CD4-positive, alpha-beta T cell treated with Interleukin-4 for 4 hours (primary cell): ENCODE measurements at places on chromosomes 12 and 14.
A peak's percentile ranks its signal among the peaks of the same experiment; 100 is the strongest.

DNA sequence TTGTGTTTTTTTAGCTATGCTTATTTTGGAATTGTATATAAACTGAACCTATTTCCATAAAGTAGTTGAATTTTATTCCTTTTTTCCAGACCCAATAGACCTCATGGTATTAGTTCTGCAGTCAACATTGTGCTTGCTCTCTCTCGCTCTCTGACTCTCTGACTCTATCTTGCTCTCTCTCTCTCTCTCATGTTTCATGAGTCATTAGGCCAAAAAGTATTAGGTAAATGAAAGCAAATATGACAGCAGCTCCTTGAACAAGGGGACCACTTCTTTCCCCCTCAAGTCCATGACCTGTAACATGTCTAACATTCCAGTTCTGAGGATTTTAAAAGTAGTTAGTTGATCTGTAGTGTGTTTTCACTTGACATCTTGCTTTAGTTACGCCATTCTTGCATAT is 14.0 kb upstream of the C12orf71 start:
- no peak for DNase-seq

- no peak for DNase-seq
These were observed 14.0 kb upstream of the TBX3 start for GRCh38 chr12:114697741-114698565.

- no peak for DNase-seq
These were observed 37.9 kb downstream of the FRS2 start for GRCh38 chr12:69508091-69508490.

- DNase-seq = no peak
These were observed 138.5 kb downstream of the SLC16A7 start for GRCh38 chr12:59734371-59734770.

GRCh38 chr12:80861641-80862378 is 75.9 kb downstream of the LIN7A start:
- DNase-seq = no peak

- DNase-seq = no peak
These were observed 12.8 kb upstream of the WDR20 start for GRCh38 chr14:102126807-102127455.

DNA sequence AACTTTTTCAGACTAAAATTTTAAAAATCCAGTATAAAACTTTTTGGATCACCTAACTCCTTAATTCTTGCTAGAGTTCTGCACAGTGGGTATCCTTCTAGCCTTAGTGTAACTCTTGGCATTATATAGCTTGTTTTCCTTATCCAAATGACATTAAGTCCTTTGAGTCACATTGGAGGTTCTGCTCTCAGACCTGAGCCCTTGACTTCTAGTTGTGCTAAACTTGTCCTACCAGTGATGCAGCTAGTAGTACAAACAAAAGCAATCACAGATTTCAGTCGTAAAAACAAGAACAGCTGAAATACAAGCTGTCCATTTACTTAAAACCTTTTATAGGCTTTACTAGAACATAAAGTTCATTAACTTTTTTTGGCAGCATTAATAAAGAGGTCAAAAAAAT is 10.5 kb downstream of the ZBTB1 start:
- no peak for DNase-seq

- DNase-seq = no peak
These were observed 4.5 kb downstream of the C1QL4 start for GRCh38 chr12:49332441-49332861.

DNA sequence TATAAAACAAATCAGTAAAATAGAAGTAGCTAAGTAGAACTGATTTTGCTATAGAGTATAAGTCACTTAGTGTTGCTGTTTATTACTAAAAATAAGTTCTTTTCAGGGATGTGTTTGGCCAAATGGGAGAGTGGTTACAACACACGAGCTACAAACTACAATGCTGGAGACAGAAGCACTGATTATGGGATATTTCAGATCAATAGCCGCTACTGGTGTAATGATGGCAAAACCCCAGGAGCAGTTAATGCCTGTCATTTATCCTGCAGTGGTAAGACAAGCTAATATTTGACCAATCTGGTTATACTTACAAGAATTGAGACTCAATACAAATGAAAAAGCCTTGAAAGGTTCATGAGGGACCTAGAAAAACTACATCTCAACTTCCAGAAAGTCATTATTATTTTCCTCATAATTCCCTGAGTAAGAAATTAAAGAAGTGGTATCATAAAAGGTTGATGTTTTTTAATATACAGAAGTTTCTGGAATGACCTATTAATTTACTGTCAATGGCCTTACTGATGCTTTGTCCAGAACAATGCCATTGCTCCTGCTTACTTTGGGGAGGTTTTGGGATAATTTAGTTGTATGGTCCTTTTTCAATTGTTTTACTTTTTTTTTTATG is 1.9 kb downstream of the LYZ start:
- no peak for DNase-seq

DNA sequence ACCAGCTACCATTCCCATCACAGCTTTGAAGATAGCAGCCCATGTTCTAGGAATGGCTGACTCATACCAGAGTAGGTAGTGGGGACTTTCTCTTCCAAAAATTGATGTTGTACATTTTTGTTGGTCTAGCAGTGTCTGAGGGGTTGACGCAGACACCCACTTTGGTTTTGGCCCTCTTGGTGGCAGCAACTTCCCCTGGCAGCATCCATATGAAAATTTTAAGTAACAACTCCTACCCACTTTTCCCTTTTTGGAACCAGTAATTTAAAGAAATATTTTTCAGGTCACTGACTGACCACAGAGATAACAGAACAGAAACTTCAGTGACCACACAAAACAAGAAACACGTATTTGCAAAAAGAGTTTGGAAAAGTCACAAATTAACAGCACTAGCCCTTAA is 162.0 kb upstream of the TMCC3 start:
- no peak for DNase-seq

- no peak for DNase-seq
These were observed 147.5 kb upstream of the C14orf180 start for GRCh38 chr14:104431929-104432541.

DNA sequence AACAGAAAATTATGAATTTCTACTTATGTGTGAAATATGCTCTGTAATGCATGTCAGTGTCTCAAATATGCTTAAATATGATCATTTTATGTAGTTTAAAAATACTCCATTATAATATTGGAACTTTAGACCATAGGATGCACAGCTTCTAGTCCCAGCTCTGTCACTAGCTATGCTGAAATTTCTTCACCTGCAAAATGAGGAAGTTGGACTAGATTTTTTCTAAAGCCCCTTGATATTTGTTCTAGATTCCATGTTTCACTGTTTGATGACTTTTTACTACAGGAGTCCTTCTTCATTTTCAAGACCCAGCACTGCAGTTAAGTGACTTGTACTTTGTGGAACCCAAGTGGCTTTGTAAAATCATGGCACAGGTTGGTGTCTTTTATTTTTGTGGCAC is 90.1 kb downstream of the LRRK2 start:
- no peak for DNase-seq

- no peak for DNase-seq
These were observed 29.0 kb upstream of the AMN start for GRCh38 chr14:102893452-102893851.

DNA sequence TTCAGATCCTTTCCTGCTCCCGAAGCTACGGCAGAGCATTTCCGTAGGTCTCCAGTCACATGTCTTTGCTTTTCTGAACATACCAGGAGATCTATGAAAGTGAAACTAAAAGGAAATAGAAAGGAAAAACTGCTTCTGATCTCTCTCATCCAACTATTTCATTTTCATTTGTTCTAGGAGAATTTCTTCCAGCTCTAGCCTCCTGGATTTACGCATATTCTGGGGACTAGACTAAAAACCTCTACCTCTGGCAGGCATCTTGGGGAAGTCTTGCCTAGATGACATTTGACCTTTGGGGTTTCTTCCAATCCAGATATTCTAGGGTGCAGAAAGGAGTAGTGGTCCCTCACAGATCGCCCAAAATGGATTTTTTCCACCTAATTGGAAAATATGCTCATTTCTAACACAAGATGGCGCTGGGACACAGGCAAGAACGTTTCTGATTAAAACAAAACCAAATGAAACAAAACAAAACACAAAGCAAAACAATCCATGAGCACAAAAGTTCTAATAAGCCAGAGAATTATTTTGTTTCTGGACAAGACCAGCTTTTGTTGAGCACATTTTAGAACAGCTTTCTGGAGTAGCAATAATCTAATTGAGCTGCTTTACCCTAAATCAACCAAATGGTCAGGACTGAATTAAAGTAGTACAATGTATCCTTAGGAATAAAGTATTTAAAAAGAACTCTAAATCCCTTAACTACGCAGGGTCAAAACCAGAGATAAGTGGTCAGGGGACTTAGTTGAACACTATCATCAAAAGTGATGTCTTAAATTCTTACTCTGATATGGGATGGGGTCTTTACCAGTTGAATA is 12.3 kb upstream of the PARP11 start:
- DNase-seq = peak; percentile 78

GRCh38 chr14:79480212-79480611 is 731.1 kb downstream of the DIO2 start:
- no peak for DNase-seq

DNA sequence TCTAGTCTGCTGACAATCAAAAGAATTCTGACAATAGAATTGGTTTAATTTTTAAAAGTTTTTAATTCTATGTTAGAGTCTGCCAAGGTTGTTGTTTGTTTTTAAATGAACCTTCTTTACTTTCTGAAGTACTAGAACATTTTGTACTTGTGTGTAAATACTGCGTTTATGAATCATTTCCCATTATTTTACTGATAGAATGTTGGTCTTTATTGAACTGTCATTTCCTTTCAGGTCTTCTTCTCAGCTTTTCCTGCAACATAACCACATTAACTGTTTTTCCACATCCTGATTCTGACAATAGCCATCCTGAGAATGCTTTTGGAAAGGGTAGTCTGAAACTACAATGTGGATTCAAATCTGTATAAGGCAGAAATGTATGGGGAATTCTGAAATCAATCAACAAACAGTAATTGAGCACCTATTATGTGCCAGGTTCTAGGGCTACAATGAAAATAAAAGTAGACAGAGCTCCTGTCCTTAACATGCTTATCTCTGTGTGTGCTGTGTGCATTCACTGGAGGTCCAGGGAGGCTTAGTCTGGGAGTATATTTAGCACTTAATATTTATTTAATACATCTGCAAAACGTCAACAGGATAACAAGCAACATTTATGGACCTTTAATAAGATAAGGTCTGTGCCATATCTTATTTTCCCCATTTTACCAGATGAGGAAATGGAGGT is 73.1 kb upstream of the SLC38A2 start:
- DNase-seq = no peak

GRCh38 chr14:101032433-101032832 is 128.9 kb upstream of the RTL1 start:
- no peak for DNase-seq

DNA sequence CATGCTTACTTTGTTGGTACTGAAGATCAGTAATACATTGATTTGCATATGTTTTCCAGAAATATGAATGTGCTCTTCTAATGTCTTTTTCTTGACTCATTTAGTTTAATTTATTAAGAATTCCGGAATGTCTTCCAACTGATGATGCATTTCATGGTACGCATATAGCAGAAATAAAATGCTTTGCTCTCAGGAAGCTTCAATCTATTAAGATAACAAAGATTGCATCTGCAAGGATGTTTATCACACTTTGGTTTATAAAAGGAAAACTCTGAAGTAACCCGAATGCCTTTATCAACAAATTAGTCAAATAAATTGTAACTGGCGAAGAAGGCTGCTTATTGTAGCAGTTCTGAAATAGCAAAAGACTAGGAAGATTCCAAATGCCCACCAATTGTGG is 166.4 kb upstream of the LMNTD1 start:
- no peak for DNase-seq

GRCh38 chr14:103103461-103104388 is 9.2 kb downstream of the EXOC3L4 start:
- DNase-seq = no peak

DNA sequence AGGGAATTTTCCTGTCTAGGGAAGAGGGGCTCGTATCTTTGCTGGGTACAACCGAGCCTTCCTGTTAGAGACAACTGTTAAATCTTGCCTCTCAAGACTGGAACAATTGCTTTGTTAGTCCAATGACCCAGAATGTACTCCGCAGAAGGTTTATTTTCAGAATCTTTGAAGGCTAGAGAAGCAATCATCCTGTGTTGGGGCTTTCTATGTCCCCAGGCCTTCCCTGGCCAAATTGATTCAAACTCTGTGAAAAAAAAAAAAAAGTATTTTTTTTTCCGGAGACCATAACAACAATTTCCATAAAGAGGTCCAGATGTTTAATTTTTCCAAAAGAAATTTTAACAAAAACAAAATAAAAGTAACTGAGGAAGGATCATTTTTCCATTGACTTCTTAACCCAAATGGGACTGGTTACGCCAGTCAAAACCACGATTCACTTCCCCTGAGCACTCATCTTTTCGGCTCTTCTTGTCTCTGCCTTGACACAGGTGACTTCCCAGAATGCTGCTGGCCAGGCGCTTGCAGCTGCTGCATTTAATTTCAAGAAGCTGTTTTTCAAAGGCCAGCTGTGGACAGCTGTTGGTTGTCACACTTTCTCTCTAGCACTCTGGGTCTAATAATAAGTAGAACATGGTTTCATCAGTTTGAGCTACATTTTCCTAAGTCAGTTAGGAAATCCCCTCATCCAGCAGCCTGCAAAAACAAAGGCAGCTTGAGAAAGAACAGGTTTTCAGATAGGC is 81.6 kb upstream of the MANSC4 start:
- DNase-seq = no peak

- no peak for DNase-seq
These were observed 244.3 kb downstream of the DIO2 start for GRCh38 chr14:79967001-79967400.

GRCh38 chr14:76924371-76925096 is 98.3 kb downstream of the LRRC74A start:
- peak; percentile 83 for DNase-seq

DNA sequence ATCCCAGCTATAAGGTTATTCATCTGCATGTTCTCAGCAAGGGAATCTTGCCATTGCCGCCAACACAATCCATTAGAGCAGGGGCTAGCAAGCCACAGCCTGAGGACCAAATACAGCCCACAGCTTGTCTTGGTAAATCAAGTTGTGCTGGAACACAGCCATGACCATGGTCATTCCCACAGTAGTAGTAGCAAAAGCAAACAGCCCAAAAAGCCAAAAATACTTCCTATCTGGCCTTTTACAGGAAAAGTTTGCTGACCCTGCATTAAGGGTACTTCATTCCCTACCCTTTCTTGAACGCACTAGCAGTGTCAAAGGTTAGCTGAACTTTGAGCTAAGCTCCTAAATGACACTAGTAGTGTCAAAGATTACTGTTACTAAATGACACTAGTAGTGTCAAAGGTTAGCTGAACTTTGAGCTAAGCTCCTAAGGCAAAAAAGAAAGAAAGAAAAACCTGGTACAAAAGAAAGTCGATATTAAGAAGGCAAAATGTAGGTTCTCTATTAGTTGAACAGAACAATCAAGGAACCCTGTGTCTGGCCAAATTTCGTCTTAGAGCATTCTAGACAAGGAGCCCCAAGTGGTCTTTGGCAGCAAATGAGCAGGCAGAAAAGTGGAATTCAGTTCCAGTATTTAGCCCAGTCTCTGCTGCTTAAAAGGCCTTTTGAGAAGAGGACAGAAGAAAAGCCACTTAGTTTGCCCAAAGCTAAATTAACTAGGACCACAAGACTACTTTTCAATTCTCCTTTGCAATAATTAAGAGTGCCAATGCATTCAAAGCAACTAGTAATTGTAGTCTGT is 67.7 kb downstream of the NT5DC3 start:
- DNase-seq = no peak
